NCI-H2227 treated with DMSO at 0.1 percent for 48 hours (cell line): ENCODE measurements at places on chromosomes 4 and X.
A peak's percentile ranks its signal among the peaks of the same experiment; 100 is the strongest.

DNA sequence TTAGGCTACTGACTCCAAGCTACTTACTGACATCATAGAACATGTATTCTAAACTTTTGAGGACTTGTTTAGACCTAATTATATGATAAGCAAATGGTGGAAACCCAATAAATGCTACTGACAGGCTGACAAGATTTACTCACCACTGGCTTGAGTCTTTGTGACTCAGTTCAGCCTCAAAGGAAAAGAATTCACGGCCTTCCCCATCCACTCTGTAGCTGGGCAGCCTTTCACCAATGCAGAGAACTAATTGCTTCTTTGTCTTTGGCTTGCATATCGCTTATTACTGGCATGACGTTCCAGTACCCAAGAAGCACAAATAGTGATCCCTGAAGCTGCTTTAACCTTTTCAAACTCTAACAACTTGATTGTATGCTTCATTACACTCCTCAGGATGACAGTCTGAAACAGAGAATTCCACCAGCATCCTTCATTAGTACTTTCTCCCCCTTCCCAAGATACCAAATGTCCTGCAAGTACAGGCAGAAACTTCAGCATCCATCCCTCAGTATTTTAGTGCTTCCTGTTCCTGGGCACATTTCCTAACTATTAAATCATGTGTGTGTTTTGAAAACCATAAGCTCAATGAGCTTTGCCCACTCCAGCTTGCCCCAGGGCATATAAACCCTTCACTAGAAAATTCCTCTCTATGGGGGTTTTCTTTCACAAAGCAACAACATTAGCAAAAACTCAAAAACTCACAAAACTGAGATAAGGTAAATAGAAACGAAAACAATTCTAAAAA is 298.1 kb upstream of the SLC7A11 start:
- DNase-seq, result no peak

- DNase-seq, result no peak
Measured at GRCh38 chrX:124726881-124727280, 380.5 kb downstream of the SH2D1A start.

DNA sequence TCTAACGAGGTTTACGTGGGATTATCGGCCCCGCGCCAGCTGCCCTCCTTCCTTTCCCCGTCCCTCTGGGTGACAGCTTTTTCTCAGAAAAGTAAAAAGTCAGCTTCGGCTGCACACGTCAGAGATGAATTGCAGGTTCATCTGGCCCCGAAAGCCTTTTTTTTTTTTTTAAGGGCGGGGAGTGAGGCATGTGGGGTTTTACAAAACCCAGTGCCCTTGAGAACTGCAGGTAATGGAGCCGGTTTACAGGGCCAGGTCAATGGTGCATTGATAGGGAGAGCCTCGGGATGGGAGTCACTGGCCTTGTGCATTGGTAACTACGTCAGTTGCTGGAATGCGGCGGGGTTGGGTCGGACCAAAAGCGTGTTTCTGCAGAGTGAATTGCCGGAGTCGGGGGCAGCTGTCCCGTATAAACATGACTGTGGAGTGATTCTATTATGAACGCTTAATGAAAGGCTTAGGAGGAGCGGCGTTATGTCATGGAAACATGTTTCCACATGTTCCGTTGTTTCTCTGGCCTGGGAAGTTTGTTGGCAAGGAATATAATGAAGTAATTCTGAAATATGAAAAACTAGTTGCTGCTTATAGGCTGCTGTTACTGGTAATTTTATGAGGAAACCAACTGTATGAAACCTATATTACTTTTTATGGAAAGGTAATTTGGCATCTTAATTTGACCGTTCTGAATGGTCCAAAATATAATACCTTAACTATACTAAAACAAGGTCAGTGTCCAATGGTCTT is 1.1 kb downstream of the HSPA4L start:
- peak; percentile 28 for DNase-seq

- DNase-seq, result no peak
Measured at GRCh38 chr4:13313856-13314255, 170.3 kb downstream of the RAB28 start.

DNA sequence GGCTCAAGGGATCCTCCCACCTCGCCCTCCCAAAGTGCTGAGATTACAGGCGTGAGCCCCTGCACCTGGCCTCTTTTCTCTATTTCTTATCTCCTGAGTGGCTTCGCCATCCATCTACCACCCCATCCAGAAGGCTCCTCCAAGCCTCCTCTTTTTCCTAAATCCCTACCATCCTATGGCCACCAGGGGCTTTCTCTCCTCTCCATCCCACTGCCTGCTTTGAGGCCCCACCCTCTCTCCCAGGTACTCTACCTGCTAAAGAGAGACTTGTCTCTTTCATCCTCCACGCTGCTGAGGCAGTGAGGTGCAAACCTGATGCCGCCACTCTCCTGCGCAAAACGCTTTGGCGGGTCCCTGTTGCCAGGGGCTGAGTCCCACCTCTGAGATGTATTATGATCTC is 7.0 kb downstream of the RS1 start:
- DNase-seq, result no peak

DNA sequence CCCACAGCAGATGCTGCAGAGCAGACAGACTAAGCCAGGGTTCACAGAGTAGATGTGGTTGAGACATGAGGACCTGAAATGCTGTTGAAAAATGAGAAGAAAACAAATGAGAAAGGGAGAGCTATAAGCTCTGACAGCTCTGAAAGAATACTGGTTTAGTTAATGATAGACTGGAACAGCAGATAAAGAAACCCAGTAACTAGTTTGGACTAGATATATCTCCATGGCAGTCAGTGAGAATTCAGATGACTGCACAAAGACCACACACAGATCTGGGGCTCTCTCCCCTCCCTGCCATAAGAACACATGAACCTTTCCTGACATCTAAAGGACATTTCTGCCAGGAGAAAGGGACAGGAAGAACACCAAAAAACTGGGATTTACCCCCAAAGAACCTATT is 8.2 kb downstream of the NAA11 start:
- DNase-seq, result no peak
